ENCODE measurements at places on chromosomes 13 and 19.
A peak's percentile ranks its signal among the peaks of the same experiment; 100 is the strongest.

DNA sequence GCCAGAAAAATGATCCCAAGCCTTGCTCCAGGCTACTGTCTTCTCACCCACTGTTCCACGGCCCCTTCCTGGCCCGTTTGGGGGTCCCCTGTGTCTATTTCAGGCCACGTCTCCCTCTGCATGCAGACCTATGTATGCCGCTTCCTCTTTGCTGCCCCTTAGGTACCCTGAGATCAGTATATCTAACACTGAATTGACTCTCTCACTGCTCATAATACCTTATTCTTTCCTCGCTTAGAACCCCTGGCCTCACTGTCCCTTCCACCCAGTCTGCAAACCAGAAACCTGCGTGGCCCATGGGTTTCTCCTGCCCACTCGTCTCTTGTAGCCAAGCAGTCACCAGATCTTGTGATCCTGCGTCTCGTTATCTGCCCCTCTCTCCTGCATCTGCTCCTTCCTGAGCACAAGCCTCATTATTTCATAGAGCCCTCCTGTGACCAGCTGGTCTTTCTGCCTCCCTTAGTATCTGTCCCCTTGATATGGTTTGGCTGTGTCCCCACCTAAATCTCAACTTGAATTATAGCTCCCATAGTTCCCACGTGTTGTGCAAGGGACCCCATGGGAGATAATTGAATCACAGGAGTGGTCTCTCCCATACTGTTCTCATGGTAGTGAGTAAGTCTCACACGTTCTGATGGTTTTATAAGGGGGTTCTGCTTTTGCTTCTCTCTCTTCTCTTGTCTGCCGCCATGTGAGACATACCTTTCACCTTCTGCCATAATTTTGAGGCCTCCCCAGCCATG is 109.0 kb upstream of the RNF113B start:
- DNase-seq = no peak

DNA sequence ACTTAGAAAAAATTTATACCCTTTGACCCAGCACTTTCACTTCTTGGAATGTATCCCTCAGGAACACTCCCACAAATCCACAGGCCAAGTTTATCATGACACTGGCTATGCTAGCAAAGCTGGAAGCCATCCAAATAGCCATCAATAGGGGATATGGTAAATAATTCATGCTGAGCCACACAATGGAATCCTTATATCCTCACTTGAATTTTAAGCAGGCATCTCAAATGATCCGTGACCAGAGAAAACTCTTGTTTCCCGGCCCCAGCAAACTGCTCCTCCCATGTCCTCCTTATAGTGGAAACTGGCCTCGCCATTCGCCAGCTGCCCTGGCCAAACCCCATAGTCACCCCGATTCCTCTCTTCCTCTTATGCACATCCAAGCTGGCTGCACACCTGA is 37.6 kb downstream of the GRIK5 start:
- no peak for DNase-seq

- no peak for DNase-seq
These were observed 12.7 kb upstream of the LILRA2 start for GRCh38 chr19:54560881-54561385.

- peak; percentile 60 for DNase-seq
These were observed 7.8 kb downstream of the ACTMAP start for GRCh38 chr19:40742477-40742876.

DNA sequence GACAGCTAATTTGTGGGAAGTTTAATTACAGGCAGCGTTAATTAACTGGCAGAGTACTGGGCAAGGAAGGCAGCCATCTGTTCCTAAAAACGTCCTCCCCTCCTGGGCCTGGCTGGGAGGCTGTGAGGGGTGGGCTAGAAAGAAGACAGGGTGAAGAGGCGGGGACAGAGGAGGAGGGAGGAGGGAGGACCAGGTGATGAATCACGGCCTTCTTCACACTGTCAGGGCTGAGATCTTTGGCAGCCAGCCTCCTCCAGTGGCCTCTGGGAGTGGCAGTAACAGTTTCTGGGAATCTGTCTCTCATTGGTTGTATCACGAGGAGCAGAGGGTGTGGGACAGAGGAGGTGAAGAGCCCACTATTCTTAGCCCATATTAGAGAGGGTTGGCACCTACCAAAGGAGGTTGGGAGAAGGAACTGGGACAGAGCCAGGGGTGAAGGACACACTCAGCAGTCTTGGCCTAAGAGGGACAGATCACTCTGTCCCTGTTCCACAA is 9.6 kb upstream of the ZNRF4 start:
- no peak for DNase-seq

GRCh38 chr19:40416918-40417642 is 3.9 kb upstream of the PRX start:
- DNase-seq = no peak

- peak; percentile 82 for DNase-seq
These were observed 1.1 kb upstream of the ATP11A start for GRCh38 chr13:112688560-112689302.

GRCh38 chr13:73242515-73243015 is 183.8 kb downstream of the KLF5 start:
- no peak for DNase-seq

DNA sequence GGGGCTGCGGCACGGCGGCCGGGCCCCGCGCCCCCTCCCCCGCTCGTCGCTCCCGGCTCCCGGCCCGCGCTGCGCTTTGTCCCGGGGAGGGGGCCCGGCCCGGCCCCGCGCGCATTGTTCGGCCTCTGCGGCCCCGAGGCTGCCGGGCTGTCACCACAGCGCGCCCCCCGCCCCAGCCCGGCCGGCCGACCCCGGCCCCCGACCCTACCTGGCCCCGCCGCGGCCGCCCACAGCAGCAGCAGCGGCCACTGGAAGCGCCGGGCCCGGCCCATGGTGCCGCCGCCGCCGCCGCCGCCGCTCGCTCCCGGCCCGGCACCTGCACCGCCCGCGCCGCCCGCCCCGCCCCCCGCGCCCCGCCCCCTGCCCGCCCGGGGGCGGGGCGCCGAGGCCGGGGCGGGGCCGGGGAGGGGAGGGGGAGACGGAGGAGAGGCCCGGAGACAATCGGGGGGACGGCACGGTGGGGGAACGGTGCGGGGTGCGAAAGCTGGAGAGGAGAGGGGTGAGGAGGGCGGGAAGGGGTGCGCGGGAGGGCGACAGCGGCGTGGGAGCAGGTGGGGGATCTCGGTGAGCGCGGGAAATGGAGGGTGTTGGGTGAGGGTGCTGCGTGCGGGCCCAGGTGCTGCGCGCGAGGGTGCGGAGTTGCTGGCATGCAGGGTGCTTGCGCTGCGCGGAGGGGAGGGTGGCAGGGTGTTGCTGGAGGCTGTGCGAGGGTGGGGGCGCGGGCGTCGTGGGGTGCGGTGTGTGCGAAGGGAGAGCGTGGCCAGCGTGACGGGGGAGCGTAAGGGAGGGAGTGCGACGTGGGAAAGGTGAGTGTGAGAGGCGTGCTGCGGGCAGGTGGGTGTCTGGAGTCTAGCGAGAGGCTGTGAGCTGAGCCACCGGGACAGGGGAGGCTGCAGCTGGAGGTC is at the start of gene CADM4:
CADM4 (minus strand) TSS at position 332 of the 905 bp plus-strand sequence; CDS start at position 272, 60 bp downstream.
- DNase-seq = peak; percentile 82

DNA sequence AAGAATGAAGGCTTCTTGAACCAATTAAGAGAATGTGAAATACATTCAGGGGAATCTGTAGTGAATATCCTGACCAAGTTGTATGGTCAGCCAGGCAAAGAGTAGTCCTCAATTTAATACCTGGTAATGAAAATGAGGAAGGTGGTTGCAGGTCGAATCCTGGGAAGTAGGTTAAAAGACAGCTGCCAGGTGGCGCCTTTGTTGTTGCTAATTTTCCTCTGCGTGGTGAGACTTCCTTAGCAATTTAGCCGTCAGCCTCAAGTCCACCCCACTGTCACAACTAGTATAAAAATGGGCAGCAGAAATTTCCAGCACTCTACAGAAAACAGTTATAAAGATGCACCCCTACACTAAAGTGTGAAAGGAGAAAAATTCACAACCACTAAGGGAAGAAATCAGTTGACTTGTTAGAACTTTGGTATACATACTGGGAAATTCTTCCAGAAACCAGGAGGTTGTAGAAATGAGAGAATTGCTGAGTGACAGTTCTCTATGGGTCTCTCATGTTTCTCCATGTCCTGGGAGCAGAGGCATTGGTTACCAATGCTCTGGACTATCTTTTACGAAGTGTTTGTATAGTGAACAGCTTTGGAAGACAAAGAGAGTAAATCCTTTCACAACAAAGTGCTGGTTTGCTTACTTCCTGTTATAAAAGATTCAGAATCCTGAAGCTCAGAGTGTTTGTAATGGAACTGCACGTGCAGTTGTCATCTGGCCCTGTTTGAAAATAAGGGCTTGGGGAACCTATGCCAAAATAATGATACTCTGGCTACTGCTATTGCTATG is 235.9 kb downstream of the NHLRC3 start:
- no peak for DNase-seq

DNA sequence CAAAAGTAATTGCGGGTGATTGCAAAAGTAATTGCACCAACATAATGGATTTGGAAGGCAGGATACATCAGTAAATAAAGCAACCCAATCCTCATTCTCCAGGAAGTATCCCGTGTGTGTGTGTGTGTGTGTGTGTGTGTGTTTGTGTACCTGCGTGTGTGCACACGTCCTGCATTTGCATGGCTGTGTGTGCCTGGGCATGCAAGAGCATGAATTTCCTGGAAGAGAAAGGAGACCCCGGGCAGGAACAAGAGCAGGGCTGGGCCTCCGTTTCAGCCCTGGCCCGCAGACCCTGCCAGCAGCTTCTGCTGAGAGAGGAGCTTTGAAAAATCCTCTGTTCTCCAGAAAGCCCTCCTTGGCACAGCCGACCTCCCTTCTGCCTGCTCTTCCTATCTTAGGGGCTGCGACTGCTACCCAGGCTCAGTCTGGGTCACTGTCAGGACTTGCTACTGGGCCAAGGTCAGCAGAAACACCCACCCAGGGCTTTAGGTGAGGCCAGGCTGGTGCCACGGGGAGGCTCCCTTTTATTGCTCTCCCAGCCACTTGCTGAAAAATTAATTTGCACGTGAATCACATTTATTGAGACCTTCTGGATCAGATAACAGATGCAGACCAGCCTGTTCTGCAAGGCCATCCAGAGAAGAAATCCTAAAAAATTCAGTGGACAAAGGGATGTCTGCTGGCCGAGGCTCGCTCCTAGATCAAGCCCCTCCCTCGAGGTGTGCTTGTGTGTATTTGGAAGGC is 258.3 kb downstream of the ZNF536 start:
- DNase-seq = no peak

GRCh38 chr19:3907626-3908265 is 25.1 kb upstream of the NMRK2 start:
- DNase-seq = no peak

GRCh38 chr13:36026531-36026930 is 104.7 kb downstream of the DCLK1 start:
- no peak for DNase-seq

DNA sequence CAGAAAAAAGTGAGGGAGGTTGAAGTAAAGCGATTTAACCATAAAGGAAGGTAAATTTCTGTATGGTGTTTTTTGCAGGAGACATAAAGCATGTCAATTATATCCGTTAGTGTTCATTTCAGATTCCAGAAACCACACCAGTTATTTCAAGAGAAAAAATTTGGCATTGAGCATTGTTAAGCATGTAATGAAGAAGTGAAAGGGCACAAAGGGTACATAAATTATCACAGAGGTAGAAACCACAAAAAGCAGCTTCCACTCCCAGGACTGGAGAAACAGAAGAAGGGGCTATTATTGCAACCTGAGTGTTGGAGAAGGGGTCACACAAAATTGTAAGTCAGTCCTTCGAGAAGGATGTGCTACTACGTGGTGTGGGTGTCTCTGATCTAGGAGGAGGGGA is 72.2 kb upstream of the DACH1 start:
- DNase-seq = no peak

Data from activated effector memory CD4-positive, alpha-beta T cell treated with anti-CD3 and anti-CD28 coated beads, Interleukin-2, amount 50 U/mL, for 16 hours (primary cell).